Left renal cortex interstitium (tissue), 4 donors: ENCODE measurements at places on chromosomes 13 and 19.

GRCh38 chr13:106683179-106683578 lies 115.2 kb upstream of the ARGLU1 start:
- DNase-seq: no peak

- no peak for DNase-seq
Observed at GRCh38 chr13:91045351-91046034, 302.0 kb upstream of the MIR17HG start.

DNA sequence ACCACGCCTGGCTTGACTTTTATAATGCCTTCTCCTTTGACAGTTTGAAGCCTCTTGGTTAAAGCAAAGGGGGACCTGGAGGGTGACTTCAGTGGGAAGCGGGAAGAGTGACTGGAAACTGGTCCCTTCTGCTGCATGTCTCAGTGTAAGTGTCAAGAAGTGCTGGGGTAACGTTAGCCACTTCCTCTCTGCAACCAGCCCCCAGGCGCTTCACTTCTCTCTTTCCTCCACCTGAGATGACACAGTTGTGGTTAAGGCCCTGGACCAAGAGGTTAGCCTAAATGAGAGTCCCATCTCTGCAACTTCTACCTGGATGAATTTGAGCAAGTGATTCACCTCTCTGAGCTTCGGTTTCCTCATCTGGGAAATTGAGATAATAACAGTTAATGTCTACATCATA lies 16.3 kb downstream of the LEUTX start:
- DNase-seq: no peak

- no peak for DNase-seq
Observed at GRCh38 chr19:52991484-52991883, 22.2 kb upstream of the ERVV-1 start.

DNA sequence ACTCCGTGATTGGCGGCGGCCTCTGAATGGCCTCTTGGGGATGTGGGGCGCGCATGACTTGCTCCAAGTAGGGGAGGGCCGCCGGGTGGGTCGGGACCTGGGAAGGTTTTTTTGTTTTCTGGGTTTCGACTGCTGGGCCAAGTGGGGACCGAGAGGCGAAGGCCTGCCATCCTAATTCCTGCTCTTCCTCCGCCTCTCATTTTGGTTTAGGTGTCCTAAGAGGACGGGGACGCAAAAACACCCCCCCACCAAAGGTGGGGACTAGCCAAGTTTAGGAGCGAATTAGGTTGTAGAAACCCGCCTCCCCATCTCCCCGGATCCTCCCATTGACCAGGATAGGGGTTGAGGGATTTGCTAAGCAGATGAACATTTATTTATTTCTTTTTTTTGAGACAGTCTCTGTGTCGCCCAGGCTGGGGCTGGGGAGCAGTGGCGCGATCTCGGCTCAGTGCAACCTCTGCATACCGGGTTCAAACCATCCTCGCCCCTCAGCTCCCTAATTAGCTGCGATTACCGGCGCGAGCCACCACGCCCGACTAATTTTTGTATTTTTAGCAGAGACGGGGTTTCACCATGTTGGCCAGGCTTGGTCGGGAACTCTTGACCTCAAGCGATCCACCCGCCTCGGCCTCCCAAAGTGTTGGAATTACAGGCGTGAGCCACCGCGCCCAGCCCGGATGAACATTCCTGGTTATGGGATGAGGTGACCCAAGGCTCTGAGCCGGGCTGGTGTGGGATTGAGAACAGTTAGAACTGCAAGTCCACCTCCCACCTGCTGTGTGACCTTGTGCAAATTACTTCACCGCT lies 838 bp downstream of the PPP2R1A start:
- no peak for DNase-seq

DNA sequence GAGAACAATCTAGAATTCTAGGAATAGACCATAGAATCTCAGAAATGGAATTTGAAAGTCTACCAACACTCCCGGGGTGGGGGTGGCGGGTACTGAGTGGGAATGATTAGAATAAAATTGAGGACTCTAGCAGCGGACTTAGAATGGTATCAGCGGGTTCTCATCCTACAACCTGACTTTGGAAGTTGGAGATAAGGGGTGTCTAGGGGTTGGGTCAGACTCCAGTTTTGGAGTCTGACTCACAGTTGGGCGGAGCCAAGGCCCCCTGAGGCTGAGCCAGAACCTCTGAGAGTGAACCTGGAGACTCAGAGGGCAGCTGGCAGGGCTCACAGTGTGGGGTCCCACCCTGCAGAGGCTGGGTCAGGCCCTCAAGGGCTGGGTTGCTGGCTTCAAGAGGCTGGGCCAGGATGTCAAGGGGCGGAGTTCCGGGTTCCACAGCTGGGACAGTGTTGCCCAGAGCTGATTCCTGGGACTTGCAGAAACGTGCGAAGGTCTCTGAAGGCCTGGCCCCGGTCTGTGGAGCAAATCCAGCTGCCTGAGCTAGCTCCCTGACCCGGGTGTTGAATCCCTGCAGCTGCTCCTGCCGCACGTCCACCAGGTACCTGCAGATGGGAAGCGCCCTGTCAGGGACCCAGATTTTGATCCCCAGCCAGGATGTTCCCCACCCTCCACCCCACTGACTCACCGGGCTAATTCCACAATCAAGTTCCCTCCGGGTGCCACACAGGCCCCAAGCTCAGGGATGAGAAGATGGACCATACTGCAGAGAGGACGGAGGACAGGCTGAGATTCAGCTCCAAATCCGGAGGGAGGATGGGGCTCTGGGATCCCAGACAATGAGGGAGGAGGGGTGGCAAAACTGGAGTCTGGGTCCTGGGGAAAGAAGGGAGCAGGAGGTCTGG lies 1.6 kb upstream of the TNNI3 start:
- DNase-seq: no peak

DNA sequence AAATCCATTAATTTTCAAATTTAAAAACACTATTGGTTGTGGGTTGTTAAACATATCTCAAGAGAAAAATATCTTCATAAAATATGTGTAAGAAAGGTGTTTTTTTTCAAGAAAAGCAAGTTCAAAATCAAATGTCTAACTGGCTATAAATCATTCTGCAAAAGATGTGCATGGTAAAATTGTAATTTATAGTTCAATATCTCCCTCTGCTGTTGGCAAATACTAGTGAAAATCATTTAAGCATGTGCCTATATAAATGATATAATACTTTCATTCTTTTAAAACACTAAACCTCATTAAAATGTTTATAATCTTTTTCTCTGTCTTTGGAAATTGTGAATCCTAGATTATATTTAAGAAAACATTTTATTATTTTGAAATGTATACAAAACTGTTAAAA lies 17.2 kb upstream of the SLITRK6 start:
- no peak for DNase-seq
